ENCODE measurements at places on chromosomes 6 and 20.
A peak's percentile ranks its signal among the peaks of the same experiment; 100 is the strongest.

- DNase-seq: no peak
Observed at GRCh38 chr6:46526607-46527006, 35.4 kb upstream of the RCAN2 start.

DNA sequence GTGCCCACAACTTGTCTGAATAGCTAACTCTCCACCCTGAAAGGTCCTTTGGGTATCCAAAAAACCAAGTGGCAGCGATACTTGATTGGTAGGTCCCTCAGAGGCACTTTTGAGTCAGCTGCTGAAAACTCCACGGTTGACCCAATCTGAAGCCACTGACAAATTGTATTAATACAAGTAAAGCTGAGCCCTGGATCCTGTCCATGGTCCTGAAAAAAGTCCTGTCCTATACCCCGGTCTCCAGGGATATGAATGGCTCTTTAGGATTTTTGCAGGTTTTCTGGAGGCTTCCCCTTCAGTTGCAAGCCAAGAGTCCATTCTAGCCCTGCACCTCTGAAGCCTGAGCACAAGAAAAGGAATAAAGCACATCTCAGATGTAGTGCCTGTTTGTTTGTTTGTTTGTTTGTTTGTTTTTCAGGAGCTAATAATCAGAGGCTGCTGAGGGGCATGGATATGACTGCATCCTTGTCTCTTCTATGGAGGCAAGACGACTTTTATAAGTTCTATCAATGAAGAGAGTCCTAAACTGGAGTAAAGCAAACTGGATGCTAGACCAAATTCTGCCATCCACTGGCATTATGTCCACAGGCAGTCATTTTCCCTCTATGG is 1.7 kb upstream of the SLC12A5 start:
- no peak for DNase-seq

DNA sequence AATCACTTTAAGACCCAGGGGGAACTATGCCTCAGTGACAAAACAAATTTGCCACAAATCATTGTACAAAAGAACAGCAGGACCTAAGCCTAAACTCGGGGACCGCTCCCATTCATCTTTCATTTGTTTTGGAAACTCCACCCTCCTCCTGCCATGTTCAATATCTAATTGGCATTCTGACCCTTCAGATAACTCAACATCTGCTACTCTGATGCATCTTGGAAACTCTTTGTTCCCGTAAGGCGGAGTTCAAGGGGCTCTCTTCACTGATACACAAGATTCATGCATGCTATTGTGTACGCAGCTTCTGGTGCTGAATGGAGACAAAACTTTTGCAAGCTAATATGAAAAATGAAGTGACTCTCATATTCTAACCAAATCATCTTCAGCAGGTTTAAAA is 187.6 kb downstream of the ZFP64 start:
- DNase-seq: no peak

DNA sequence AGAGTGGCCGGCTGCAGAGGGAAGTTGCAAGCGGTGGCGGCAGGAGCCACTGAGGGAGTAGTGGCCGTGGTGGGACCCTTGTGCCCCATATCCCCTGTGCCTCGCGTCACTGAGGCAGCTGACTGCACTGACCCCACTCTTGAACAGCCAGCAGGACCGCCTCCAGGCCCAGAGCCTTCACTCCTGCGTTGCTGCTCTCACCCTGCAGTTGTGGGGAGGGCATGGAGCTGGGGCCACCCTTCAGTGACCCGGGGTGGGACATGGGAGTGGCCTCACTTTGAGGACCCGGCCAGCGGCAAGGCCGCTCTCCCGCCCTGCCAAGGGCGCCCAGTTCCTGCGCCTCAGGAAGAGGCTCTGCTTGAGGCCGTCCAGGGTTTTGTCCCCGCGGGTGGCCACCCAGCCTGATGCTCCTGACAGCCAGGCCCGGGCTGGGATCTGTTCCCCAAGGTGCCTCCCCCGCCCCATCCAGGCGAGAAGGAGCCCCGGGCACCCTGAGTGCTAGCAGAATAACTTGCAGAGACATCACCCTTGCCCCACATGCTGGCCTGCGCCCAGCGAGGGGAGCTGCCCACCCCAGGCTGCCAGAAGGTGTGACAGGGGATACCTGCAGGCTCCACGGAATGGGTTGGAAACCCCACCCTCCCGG is 44.4 kb downstream of the HLA-DRA start:
- no peak for DNase-seq

- DNase-seq: no peak
Observed at GRCh38 chr20:61927193-61927825, 138.4 kb downstream of the TAF4 start.

- DNase-seq: no peak
Observed at GRCh38 chr20:4683261-4683660, 38.4 kb upstream of the PRND start.

GRCh38 chr6:69958978-69959377 is 92.6 kb downstream of the COL19A1 start:
- no peak for DNase-seq

- no peak for DNase-seq
Observed at GRCh38 chr6:147643341-147644200, 135.1 kb downstream of the SAMD5 start.

DNA sequence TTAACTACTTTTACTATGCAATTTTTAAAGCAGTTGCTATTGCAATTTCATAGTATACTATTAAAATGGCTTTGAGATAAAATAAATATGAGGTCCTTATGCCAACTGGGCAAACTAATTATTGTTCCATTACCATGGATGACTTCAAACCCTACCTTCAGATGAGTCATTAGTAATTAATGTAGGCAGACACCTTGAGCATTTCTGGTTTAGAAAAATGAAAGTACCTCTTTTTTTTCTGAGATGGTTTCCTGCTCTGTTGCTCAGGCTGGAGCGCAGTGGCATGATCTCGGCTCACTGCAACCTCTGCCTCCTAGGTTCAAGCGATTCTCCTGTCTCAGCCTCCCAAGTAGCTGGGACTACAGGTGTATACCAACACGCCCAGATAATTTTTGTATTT is 11.9 kb downstream of the ASF1A start:
- DNase-seq: no peak

- no peak for DNase-seq
Observed at GRCh38 chr6:30696432-30696831, 5.6 kb upstream of the NRM start.

GRCh38 chr20:37932919-37933318 is 30.0 kb downstream of the VSTM2L start:
- DNase-seq: no peak

GRCh38 chr6:34760108-34760507 is 2.8 kb downstream of the SNRPC start:
- no peak for DNase-seq

DNA sequence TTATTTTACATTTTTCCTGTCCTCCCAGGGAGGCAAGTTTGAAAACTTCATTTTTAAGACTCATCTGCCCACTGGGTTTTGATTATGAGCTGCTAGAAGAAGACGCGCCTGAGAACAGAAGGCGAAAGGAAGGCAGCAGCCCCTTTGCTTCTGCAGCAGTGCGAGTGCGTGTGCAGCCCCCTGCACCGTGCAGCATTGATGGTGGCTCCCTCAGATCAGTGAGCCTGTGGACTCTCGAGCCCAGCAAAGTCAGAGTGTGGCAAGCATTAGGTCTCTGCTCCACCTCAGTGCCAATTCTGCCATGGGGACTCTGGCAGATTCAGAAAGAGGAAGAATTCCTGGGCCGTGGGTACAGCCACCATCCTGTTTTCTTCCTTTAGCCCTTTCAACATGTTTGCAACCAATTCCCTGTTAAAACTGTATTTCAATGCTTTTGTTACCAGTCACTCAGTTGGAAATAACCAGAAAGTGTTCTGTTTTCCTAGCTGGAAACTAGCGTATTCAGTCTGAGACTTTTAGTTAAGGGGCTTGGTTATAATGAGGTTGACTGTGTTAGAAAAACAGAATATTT is 134.8 kb upstream of the OGFRL1 start:
- DNase-seq: no peak

GRCh38 chr6:257774-258173 is 34.5 kb upstream of the DUSP22 start:
- DNase-seq: no peak

GRCh38 chr6:33417128-33417902 is 592 bp downstream of the CUTA start:
- DNase-seq: no peak

DNA sequence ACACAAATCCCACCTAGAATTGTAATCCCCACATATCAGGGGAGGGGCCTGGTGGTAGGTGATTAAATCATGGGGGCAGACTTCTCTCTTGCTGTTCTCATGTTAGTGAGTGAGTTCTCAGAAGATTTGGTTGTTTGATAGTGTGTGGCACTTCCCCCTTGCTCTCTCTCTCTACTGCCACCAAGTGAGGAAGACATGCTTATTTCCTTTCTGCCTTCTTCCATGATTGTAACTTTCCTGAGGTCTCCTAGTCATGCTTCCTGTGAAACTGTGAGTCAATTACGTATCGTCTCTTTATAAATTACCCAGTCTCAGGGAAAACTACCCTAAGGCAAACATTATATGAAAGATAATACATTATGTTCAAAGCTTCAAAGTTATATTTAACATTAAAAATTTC is 1297.5 kb upstream of the CITED2 start:
- no peak for DNase-seq

DNA sequence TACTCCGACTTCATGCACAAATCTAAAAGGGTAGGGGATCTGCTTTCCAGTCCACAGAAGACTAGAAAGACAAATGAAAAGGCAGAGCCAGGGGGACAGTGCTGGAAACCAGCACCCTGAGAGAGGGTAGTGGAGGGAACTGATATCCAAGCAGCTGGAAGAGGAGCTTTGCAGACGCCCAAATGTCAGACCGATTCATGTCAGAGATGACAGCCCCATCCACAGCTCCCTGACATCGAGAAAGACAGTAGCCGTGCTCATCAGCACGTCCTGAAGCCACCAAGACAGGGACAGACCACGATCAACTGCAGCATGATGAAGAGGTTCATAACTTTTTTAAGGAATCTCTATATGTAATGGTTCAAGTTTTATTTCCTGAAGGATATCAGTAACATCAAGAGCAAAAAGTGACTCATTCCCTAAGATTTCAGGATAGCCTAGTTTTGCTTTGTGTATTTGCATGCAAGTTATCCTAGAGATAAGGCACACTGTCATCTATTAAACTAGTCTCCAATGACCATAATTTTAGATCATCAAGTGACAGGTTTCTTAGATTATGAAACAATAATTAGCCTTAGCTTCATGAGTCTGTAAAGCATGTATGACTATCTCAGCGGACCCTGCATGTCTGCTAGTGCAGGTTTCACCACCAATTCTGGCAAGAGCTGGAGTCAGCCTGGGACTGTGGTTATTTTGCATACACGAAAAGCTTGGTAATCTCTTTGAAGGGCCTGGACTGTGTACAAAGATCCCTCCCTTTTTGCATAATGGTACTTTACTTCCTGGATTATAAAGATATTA is 43.0 kb downstream of the PRDM1 start:
- no peak for DNase-seq

DNA sequence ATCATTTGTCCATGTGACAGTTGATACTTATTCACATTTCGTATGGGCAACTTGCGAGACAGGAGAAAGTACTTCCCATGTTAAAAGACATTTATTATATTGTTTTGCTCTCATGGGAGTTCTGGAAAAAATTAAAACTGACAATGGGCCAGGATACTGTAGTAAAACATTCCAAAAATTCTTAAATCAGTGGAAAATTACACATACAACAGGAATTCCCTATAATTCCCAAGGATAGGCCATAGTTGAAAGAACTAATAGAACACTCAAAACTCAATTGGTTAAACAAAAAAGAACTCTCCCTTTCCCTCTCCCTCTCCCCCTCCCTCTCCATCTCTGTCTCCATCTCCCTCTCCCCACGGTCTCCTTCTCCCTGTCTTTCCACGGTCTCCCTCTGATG is 19.4 kb upstream of the EIF2S2 start:
- DNase-seq: no peak

DNA sequence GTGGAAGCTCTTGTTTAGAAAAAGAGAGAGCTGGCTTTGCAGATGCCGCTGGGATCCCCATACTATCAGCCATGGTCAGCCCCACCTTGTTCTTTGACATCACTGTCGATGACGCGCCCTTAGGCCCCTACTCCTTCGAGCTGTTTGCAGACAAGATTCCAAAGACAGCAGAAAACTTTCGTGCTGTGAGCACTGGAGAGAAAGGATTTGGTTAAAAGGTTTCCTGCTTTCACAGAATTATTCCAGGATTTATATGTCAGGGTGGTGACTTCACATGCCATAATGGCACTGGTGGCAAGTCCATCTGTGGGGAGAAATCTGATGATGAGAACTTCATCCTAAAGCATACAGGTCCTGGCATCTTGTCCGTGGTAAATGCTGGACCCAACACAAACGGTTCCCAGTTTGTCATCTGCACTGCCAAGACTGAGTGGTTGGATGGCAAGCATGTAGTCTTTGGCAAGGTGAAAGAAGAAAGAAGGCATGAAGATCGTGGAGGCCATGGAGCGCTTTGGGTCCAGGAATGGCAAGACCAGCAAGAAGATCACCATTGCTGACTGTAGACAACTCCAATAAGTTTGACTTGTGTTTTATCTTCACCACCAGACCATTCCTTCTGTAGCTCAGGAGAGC is 2.4 kb upstream of the BLCAP start:
- no peak for DNase-seq

DNA sequence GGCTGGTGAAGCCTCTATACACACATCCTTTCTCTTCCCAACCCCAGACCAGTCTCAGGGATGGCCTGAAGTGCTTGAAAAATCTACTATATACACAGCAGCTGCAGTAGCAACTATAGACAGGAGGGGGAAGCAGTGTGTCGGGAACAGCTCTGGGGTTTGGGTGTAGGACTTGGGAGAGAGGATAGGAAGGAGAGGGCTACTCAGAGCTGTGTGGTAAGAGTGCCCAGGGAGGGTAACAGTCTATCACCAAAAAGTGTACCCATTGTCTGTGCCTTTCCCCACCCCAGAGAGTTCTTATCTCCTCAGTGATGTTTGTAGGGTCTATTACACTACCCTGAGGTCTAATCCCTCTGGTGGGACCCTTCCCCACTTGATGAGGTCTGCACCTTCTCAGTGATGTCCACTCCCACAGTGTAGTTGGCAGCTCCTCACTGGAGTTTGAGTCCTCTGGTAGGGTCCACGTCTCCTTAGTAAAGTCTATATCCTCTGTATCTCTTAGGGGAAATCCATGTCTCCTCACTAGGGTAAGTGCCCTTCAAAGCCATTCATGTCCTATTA is 1.5 kb upstream of the GGT7 start:
- peak; percentile 77 for DNase-seq

GRCh38 chr20:33663161-33664084 is 1.3 kb downstream of the C20orf144 start:
- DNase-seq: peak; percentile 93

Measured in SK-N-SH (cell line).